Foreskin keratinocyte (primary cell): ENCODE measurements at places on chromosomes 7 and 10.

GRCh38 chr7:99112097-99112496 is 31.8 kb downstream of the SMURF1 start:
- peak; percentile 25 for DNase-seq

DNA sequence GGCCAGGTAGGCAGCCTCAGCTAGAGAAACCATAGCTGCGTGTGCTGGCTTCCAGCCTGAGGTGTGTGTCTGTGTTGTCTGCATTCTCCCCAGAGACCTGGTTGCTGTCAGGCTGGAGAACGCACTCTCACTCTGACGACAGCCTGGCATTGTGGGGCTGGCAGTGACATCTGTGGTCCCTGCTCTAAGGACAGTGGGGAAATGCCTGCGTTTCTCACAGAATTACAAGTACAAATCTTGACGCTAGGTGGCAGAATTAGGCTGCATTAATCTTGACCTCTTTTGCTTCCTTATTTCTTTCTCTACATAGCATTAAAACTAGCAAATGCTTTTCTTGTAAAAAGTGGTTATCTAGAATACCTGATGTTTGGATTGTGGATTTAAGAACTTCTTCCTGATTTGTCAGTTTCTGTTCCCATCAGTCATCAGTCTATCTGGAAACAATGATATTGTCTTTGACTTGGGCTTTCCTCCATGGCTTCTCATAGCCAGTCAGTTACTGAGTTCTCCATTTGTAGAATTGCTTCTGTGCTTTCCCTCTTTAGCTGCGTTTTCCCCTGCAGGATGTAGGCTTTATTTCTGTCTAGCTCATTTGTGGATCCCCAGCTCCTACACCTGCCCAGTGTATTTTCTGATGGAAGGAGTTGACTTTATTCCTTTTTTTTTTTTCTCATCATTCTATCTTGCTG is 86.0 kb downstream of the FANK1 start:
- DNase-seq = no peak

GRCh38 chr10:113450906-113451305 is 101.9 kb upstream of the HABP2 start:
- DNase-seq = no peak

DNA sequence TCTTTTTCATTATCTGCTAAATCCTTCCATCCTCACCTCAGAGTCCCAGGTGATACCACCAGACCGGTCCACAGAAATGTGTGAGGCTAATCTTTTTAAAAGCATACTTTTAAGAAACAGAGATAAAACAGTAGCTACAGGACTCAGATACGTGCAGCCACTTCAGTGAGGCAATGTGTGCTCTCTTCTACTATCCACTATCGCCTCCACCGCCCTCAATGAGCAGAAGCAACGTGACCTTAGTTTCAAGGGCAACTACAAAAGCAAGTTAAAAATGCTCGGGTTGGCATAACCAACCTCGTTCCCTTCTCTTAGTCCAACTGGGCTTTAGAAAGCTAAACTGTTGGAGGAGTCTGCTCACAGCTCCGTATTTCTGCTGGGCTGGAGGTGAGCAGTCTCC is 4.2 kb downstream of the FGFR2 start:
- DNase-seq = peak; percentile 37

GRCh38 chr7:155338632-155339320 is 41.1 kb downstream of the INSIG1 start:
- no peak for DNase-seq

- DNase-seq = no peak
Observed at GRCh38 chr10:75012471-75012870, 99.0 kb upstream of the SAMD8 start.

- DNase-seq = no peak
Observed at GRCh38 chr7:146321301-146321700, 204.7 kb downstream of the CNTNAP2 start.

- no peak for DNase-seq
Observed at GRCh38 chr7:30430777-30431176, 47.8 kb downstream of the NOD1 start.

GRCh38 chr10:89985446-89985845 is 284.1 kb downstream of the KIF20B start:
- no peak for DNase-seq

- DNase-seq = no peak
Observed at GRCh38 chr10:110492069-110492822, 5.5 kb upstream of the DUSP5 start.

GRCh38 chr10:310976-311639 is 175.9 kb downstream of the ZMYND11 start:
- DNase-seq = no peak

DNA sequence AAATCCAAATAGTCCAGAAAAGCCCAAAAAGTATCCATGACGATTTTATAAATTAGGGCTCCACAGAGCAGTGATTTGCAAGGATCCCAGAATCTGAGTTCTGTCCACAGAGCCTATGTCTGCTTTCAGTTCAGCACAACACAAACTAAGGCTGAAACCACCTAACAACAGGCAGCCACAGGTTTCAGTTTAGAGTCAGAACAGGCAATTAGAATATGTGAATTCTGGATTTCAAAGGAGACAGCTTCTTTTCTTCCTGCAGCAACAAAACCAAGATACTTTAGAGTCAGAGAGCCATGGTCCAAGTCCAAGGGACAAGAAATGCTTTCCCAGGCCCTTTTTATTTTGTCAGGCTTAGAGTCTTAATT is 23.6 kb downstream of the IFIT3 start:
- DNase-seq = no peak

DNA sequence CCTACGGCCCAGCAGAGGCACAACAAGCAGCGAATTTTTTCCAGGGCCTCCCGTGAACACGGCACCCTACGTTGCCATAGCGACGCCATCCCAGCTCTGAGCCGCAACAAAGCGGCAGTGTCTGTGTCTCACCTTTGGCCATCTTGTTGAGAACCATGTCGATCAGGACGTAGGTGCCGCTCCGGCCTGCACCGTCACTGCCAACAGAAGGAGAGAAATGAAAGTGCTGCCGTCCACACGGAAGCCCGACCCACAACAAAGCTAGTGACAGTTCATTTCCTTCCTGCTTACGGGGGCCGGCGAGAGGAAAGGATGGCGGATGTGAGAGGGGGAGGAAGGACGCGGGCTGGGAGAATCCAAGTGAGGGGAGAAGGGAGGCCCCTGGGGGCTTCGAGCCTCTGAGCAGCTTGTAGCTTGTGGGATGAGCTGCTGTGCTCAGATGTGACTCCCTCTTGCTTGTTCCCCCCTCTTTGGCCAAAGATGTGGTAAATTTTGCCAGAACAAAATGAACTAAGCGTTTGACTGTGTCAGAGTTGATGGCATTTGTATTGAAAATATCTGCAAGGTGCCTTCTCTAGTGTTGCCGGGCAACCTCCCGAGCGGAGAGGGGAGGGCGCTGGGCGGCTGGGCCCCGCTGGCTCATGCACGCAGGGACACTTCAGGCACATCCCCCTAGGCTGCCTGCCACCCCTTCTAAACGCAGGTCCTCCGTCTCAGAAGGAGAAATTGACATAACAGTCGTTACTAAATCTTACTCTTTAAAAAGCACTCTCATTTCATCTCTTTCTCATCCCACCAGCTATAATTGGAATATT is 232.2 kb downstream of the DNAJB6 start:
- no peak for DNase-seq

DNA sequence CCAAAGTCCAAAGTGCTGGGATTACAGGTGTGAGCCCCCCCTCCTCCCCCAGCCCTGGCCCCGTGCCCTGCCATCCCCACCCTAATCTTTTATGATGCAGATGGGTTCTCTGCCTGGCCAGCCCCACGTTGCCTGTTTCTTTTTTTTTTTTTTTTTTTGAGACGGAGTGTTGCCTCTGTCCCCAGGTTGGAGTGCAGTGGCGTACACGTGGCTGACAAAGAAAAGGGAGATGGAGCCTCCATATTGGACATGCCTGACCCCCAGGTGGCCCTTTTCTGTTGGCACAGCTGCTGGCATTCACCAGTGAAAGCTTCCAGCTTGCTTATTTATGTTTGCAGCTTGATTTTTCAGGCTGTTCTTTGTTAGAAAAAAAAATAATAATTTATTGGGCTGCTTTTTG is 235.3 kb downstream of the CCDC3 start:
- no peak for DNase-seq

GRCh38 chr7:106731646-106732444 is 70.9 kb upstream of the CCDC71L start:
- no peak for DNase-seq

- no peak for DNase-seq
Observed at GRCh38 chr10:42875798-42876341, 93.3 kb downstream of the BMS1 start.

DNA sequence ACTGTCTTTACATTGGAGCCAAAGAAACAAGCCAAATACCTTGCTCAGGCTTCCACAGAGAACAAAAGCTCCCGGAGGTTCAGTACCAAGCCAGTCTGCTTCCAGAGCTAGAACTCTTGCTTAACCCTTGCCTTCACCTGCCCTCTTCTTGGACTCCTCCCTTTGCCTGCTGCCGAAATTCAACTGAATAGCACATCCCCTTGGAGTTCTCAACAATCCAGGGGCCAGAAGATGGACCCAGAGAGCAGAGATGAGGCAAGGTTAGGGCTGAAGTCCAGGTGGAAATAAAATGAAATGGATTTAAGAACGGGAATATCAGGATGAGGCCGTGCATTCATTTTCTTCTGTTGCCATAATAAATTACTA is 876 bp upstream of the PIK3AP1 start:
- DNase-seq = no peak

GRCh38 chr10:35639021-35639727 is 2.9 kb downstream of the FZD8 start:
- no peak for DNase-seq

GRCh38 chr7:31882187-31882586 is 188.0 kb downstream of the PDE1C start:
- DNase-seq = no peak

- DNase-seq = no peak
Observed at GRCh38 chr7:131536361-131536849, 20.0 kb downstream of the PODXL start.

DNA sequence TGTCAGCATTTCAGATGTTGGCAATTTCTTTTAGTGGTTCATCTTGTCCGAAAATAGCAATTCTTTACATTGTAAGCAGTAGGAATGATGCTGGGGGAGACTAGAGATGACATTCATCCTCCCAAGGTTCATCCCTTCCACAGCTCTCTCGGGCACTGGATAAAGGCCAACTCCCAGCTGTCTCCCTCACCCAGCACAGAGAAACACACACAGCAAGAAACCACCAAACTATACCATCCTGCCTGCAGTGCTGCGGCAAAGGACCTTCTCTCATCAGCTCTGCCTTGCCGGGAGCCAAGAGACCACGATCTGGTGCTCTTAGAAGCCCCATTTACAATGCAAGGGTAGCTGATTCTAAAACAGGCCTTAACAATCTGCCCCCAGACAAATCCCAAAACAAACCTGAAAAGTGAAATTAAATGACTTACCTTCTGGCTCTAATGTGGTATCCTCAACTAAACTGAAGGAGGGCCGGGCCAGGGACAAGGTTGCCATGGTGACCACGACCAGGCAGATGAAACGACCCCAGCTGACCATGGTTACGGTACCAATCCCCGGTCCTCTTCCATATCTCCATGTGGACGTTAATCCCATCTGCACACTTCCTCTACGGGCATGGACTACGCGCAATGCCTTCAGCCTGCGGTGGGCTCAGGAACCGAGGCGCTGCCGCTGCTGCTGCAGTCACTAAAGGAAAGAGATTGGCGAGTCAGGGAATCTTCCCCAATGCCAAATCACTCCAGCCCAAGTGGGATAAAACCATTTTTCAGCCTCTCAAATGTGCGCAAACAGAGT is 4.8 kb downstream of the FGFR2 start:
- no peak for DNase-seq

GRCh38 chr7:7596176-7596575 is 29.5 kb downstream of the MIOS start:
- DNase-seq = no peak

- DNase-seq = no peak
Observed at GRCh38 chr10:80264081-80265056, 25.1 kb downstream of the MAT1A start.

- no peak for DNase-seq
Observed at GRCh38 chr10:92305133-92306072, 14.4 kb downstream of the MARCHF5 start.

DNA sequence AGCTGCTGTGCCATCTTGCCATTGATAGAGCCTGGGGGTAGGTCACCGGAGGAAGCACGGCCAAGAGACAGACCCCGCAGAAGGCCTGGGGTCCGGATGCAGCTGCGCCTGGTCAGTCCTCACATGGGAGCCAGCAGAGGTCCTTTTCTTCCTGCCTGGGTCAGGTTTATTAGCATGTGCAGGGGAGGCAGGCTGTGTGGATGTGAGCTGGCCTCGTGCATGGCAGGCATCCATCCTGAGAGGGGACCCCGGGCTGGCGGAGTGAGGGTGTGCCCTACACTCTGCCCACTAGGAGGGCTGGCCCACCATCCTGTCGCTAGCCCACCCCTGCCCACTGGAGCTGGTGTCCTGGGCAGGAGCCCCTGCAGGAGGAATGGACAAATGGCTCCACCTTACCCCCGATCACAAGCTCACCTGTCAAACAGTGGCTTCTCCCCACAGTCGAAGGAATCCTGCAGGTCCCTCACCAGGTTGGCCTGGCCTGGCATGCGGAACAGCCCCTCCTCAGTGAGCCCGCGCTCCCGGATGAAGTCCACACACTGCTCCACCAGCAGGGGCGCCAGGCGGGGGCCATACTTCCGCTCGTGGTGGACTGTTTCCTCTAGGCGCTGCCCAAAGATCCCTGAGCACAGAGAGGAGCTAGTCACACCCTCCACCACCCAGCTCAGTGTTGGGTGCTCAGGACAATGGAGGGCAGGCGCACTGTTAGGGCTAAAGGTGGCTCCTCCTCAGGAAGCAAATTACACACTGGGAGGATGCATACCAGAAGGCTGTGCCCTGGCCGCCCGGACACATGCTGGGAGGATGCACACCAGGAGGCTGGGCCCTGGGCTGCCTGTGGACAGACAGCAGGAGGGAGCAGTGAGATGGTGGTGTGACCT is 145.4 kb downstream of the ARHGAP22 start:
- DNase-seq = no peak

DNA sequence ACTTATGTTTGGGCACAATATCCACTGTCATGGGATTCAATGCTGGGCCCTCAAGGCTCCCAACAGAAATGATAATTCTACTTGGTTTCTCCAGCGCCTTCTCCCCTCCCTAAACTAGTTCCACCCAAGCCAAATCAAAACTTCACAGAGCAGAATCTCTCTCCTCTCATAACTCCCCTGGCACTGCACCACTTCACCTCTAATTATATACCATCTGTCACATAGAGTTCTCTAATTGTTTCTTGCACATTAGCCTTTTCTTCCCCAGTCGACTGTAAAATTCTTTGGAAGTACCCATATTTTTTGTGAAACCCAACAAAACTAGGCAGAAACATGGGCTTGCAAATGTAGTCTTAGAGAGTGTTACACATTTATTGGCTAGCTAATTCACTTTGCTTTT is 8.1 kb downstream of the SGMS1 start:
- DNase-seq = no peak

DNA sequence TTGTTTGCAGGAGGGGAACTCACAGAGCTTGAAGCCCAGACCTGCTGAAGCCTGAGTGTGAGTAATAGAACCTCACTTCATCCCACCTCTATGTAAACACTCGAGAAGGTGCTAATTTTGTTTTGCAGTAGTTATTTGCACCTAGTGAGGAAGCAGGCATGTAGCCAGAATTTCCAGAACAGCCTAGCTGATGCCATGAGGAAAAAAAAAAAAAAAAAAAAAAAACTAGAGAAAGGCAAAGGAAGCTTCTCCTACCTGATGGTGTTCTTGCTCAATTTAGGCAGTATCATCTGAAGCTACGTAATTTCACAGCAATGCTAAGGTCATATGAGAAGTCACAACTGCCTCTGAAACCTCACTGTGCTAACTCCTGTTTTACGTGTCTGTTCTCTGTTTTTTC is 13.6 kb upstream of the GPR37 start:
- DNase-seq = no peak

GRCh38 chr7:130490888-130491804 is 739 bp upstream of the MEST start:
- no peak for DNase-seq
